NCI-H526 (cell line): ENCODE measurements at places on chromosomes 7 and 10.
A peak's percentile ranks its signal among the peaks of the same experiment; 100 is the strongest.

GRCh38 chr7:139192014-139192706, 38.9 kb upstream of the UBN2 start:
- DNase-seq, result no peak

DNA sequence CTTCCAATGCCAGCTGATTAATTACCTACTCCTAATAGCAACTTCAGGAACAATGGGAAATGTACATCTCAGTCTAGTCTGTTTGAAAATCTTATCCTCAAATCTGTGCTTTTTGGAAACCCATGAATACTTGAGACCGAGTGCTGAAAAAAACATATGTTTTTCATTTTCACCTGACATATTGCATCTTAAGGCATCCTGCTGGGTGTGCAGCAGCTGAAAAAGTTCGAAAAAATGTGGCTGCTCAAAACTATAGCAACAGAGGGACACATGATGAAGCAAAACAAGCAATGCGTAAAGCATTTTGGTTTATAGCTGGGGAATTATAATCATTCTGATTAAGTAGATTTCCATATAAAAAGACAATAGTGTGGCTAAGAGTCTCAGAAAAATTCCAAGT, 218.0 kb downstream of the CREB5 start:
- DNase-seq, result no peak

DNA sequence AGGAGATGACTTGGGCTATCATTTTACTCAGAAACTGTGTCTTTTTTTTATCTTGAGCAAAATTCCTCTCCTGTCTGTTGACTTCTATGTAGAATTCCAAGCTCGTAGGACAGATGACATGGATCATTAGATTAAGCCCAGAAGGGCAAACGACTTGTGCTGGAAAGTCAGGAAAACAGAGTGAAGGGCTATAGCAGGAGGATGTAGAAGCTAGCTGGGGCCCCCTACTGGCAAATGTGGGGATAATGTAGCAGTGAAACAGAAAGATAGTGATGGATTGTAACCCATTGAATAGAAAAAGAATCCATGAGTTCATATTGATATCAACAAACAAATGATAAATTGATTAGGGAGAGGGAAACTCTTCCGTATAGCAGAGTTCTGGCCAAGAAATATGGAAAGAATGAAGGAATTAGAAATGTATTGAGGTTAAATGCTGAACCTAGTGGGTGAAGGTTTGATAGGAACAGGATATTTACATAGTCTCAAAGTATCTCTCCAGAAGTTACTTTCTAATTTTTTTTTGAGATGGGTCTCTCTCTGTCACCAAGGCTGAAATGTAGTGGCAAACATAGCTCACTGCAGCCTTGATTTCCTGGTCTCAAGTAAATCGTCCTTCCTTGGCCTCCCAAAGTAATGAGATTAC, 103.6 kb downstream of the LYZL1 start:
- DNase-seq, result peak; percentile 31

GRCh38 chr7:91784469-91784868, 96.0 kb downstream of the MTERF1 start:
- peak; percentile 18 for DNase-seq

- no peak for DNase-seq
Measured at GRCh38 chr7:50396856-50397255, 53.3 kb downstream of the FIGNL1 start.
